ENCODE measurements at places on chromosomes 2 and 18. TPM values are rescaled to one million over a fixed set of nuclear protein-coding genes. Genes with fewer than 3 reads are reported as not detected.

The PLCD4 gene
- total RNA-seq: 0.29 TPM

The DUSP19 gene
- total RNA-seq: 1.7 TPM

The SPRED2 gene
- total RNA-seq: 8.6 TPM

The MAP3K19 gene
- total RNA-seq: not detected

The CACNB4 gene
- total RNA-seq: 0.31 TPM

The FASTKD2 gene
- total RNA-seq: 43.0 TPM

The SERPINB13 gene
- not detected for total RNA-seq

The SPOPL gene
- 6.6 TPM for total RNA-seq

The COL4A3 gene
- total RNA-seq: not detected

The FNDC4 gene
- total RNA-seq: 0.29 TPM

The PAX3 gene
- 5.5 TPM for total RNA-seq

The ATL2 gene
- 68.0 TPM for total RNA-seq

The VWA3B gene
- not detected for total RNA-seq

The ALK gene
- not detected for total RNA-seq

The MROH2A gene
- not detected for total RNA-seq

The EGR4 gene
- not detected for total RNA-seq

The FLACC1 gene
- total RNA-seq: 0.23 TPM

The ORMDL1 gene
- 84.6 TPM for total RNA-seq

The PRKAG3 gene
- not detected for total RNA-seq

The EHD3 gene
- 4.6 TPM for total RNA-seq

The RAB17 gene
- not detected for total RNA-seq

The ITGA4 gene
- 47.6 TPM for total RNA-seq

The AGXT gene
- not detected for total RNA-seq

The TEX44 gene
- not detected for total RNA-seq

The DSC2 gene
- total RNA-seq: 0.48 TPM

The KRTCAP3 gene
- not detected for total RNA-seq

The PSMA8 gene
- not detected for total RNA-seq

The CDKL4 gene
- total RNA-seq: not detected

All from H4 (cell line).